NCI-H2029 treated with DMSO at 0.1 percent for 48 hours (cell line): ENCODE measurements at places on chromosomes 1 and 21.

DNA sequence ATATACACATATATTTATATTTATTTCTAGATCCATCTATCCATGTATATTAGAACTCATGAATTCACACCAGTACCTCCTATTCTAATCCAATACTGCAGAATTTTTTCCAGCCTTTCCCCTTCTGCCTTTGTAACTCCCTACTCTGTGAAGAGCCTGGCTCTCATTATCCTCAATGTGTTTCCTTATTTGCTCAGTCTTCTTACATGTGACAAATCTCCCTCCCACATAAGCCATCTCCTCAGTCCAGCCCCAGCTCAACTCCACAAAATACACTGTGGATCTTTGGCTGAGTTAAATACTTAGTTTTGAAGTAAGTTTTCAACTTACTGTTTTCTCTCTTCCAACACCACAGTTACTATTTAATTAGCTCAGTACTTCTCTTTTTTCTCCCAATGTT is 45.7 kb downstream of the ATP5PO start:
- DNase-seq = peak; percentile 59

DNA sequence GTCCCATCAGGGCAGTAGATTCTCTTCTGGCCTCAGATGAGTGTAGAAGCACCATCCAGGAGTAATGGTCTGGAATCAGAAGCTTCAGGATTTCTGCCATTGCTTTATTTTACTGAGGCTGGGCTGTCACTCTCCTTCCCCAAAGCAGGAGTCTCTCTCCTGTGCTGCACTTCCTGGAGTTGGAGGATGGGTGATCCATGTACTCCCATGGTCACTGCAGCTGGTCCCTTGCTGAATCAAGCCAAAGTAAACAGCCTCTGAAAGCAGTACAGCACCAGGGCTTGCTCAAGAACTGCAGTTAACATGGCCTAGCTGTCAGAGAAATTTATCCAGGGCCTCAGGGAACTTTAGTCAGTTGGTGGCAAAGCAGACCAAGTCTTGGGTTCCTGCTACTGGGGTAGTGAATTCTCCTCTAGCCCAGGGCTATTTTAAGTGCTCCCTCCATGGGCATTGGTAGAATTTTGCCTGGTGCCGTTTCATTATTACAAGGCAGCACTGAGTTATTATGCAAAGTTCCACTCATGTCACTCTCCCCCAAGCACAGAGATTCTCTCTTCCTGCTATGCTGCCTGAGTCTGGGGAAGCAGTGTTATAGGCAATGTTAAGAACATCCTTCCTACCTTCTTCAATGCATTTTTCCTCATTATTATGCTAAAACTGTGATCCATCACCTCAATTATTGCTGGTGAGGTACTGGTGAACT is 29.5 kb downstream of the DRAM2 start:
- peak; percentile 22 for DNase-seq

DNA sequence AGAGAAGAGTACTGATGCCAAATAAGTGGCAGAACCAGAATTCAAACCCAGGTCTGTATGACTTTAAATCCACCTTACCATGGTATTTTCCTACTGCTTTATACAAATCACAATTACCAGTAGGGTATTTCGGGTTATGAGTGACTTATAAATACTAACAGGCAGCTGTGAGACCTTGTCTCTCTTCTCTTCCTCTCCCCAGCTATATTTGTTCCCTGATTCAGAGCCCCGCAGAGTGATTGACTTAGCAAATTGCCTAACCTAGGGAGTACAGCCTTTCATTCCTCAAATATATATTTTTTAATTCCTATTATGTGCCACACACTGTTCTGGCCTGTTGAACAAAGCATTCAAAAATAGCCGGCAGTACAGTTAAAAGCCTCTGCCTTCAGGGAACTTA is 168.0 kb downstream of the CLEC20A start:
- DNase-seq = no peak

GRCh38 chr1:204216236-204216635 is 2.4 kb upstream of the GOLT1A start:
- no peak for DNase-seq
